K562 (cell line): ENCODE measurements at places on chromosomes 5 and 9. TPM values are rescaled to one million over a fixed set of nuclear protein-coding genes. Genes with fewer than 3 reads are reported as not detected.

DNA sequence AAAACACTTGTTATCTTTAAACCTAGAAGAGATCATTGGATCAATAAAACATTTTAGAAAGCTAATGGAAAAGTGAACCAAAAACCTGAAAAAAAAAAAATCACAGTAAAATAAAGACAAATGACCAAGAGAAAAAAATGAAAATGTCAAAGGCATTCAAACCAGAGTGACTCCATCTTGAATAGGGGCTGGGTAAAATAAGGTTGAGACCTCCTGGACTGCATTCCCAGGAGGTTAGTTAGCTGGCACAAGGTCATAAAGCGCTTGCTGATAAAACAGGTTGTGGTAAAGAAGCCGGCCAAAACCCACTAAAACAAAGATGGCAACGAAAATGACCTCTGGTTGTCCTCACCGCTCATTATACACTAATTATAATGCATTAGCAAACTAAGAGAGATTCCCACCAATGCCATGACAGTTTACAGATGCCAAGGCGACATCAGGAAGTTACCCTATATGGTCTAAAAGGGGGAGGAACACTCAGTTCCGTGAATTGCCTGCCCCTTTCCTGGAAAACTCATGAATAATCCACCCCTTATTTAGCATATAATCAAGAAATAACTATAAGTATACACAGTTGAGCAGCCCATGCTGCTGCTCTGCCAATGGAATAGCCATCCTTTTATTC lies 116.7 kb upstream of the NEK6 start:
- DNase-seq: no peak

GRCh38 chr9:70444904-70445303 lies 30.4 kb upstream of the KLF9 start:
- no peak for DNase-seq

DNA sequence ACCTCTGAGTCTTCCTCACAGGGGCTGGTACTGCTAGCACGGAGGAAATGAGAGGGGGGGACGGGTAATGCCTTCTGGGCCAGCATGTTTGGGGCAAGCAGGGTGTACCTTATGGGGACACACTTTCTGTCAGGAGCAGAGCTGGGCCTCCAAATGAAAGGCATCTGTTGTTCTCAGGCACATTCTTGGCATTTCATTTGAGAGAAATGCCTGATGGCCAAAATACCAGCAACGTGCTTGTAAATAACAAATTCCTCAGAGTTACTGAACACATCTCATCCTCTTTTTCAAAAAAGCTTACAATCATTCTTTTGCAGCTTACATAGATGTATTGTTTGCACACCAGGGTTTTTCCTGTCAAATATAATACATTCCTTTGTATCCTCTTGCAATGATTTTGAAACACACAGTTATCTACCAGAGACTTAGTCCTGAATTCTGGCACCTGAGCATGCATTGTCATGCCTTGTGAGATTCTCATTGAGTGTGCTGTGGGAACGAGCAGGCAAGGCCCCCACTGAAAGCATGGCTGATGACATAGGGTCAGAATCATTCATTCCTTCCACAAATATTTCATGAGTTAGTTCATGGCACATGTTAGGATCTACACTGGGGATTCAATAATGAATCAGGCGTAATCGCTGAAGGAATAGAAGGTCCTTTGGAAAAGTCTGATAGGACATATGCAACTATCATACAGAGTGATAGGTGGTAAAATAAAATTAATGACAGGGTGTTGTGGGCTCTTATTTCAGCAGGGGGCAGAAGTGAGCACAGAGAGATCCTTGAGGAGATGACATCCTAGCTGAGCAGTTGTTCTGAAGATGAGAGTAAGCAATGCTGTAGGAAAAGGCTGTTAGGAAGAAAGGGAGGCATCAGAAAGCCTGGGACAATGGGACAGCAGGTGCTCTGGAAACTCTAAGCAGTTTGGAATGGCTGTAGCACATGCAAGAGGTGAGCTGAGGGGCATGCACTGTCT lies 260.9 kb upstream of the TUT7 start:
- DNase-seq: peak; percentile 18

- DNase-seq: no peak
Measured at GRCh38 chr9:104960662-104961061, 32.7 kb upstream of the ABCA1 start.

GRCh38 chr9:116978155-116978554 lies 291.1 kb downstream of the TRIM32 start:
- DNase-seq: no peak

GRCh38 chr9:124137009-124137943 lies 120.5 kb upstream of the NEK6 start:
- DNase-seq: no peak

- peak; percentile 92 for DNase-seq
Measured at GRCh38 chr5:10724781-10725507, 36.1 kb downstream of the DAP start.

GRCh38 chr5:151923866-151924476 lies 680 bp downstream of the GLRA1 start:
- DNase-seq: peak; percentile 11

DNA sequence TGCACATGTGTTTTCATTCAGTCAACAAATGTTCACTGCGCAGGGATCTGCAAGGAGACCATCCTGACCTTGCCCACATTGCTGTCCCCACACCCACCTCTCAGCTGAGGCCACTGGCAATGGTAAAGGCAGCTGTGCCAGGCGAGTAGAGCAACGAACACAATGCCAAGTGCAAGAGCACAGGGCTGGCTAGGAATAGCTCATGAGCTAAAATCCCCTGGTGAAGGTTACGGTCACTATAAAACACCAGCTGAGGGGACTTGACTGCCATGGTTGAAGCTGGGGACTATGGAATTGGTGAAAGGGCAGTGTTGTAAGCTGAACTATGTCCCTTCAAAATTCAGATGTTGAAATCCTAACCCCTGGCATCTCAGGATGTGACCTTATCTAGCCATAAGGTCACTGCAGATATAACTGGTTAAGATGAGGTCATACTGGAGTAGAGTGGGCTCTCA lies 96.1 kb downstream of the OTULIN start:
- DNase-seq: no peak

DNA sequence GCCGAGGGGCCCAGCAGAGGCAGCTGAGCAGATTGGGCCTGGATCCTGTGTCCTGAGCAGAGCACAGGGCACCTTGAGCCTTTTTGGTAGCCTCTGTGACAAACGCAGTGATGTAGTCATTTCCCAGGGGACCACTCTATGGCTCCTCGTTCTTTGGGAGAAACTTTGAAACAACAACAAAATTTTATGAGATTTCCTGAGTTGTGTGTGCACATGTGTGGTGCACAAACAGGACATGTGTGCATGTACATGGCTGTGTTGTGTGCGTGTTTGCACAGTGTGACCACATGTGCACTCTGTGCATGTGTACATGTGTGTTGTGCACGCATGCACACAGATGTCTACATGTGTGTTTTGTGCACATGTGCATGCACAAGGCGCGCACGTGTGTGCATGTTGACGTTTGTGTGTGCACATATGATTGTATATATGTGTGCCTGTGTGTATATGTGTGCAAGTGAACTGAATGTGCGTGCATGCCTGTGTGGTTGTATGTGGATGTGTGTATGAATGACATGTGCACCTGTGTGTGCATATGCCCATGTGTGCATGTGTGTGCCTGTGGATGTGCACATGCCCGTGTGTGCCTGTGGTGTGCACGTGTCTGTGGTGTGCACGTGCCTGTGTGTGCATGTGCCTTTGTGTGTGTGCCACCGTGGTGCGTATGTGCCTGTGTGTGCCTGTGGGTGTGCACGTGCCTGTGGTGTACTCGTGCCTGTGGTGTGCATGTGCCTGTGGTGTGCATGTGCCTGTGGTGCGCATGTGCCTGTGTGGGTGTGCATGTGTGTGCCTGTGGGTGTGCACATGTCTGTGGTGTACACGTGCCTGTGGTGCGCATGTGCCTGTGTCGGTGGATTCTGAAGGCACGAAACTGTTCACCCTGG lies 221.6 kb downstream of the CACNA1B start:
- no peak for DNase-seq

POU5F2 gene
- 0.01 and 0.04 TPM in 2 replicates for polyA plus RNA-seq

FOXD4 gene
- polyA plus RNA-seq: 0.81 and 1.6 TPM in 2 replicates

SLF1 gene
- 11.0 and 18.4 TPM in 2 replicates for polyA plus RNA-seq

CBY3 gene
- not detected in 2 replicates for polyA plus RNA-seq

ITGA2 gene
- polyA plus RNA-seq: 0.04 and 0.05 TPM in 2 replicates

IL13 gene
- polyA plus RNA-seq: not detected in 2 replicates
